ENCODE measurements at places on chromosomes 3 and 15.

- DNase-seq: no peak
Observed at GRCh38 chr3:14404631-14405359, 2.4 kb downstream of the SLC6A6 start.

DNA sequence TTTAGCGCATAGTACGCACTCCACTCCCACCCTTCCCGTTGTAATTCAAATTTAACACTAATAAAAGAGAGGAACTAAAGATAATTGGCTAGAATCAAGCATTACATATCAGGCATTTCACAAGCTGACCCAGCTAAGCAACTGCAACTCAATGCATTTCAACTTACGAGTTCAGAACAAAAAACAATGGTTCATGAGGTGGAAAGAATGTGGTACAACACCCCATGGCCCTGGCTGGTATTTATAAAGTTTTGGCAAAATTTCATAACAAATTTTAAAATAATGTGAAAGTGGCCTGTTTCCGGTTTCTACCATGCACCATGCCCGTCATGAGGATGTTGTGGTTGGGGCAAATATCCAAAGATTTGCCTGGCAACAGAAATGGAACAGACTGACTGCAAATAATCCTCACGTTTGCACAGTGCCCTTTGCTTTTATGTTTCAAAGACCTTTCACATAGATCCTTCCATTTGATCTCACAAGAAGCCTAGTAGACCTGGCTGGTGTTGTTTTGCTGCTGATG lies 455.3 kb upstream of the NR2F2 start:
- DNase-seq: no peak

- no peak for DNase-seq
Observed at GRCh38 chr3:51802106-51802703, 23.2 kb upstream of the IQCF6 start.

- no peak for DNase-seq
Observed at GRCh38 chr3:149572796-149573414, 84.9 kb downstream of the WWTR1 start.

- no peak for DNase-seq
Observed at GRCh38 chr3:180918542-180918941, 6.1 kb downstream of the FXR1 start.

GRCh38 chr3:4763604-4764247 lies 215.5 kb upstream of the BHLHE40 start:
- DNase-seq: no peak

DNA sequence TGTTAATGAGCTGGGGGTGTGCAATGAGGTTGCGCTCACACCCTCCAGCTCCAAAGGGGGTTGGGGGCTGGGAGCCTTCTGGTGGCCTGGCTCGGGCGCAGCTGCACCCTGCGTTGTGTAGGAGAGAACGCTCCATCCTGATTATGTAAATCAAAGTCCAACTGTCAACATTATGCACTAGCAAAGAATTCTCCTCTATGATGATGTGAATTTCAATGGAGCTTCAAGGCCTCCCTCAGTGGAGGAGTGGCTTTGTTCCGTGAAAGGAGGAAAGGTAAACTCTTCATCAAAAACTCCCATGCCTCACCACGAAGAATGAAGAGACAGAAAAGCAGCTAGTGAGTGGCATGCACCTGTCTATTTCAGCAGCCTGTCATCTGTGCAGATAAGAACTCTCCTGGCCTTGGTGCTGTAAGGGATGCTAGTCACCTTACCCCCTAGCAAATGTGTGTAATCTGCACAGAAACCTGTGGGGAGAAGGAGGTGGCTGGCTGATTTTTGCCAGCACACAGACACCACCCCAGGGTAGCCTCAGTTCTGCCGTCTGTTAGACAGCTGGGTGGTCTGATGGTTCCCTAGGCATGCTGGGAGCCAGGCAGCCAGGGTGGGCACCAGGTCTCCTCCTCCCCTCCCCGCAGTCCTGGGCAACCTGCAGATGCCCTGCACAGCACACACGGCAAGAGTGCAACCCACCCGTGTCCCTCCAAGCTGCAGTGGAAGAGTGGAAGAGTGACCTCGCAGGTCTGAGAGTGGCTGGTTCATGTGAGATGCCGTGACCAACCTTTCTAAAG lies 47.0 kb upstream of the TRPM1 start:
- DNase-seq: no peak
